Activated CD4-positive, alpha-beta T cell treated with anti-CD3 and anti-CD28 coated beads for 1 hour (primary cell): ENCODE measurements at places on chromosomes 11 and 22.

DNA sequence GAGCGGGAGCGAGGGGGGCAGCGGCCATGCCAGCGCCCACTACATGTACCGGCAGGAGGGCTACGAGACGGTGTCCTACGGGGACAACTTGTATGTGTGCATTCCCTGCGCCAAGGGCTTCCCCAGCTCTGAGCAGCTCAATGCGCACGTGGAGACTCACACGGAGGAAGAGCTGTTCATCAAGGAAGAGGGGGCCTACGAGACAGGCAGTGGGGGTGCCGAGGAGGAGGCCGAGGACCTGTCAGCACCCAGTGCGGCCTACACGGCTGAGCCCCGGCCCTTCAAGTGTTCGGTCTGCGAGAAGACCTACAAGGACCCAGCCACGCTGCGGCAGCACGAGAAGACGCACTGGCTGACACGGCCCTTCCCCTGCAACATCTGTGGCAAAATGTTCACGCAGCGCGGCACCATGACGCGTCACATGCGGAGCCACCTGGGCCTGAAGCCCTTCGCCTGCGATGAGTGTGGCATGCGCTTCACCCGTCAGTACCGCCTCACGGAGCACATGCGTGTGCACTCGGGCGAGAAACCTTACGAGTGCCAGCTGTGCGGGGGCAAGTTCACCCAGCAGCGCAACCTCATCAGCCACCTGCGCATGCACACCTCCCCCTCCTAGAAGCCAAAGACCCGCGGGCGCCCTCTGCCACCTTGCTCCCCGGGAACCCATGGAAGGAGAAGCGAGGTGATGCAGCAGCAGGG lies 20.9 kb upstream of the TMEM191C start:
- DNase-seq, result peak; percentile 6

DNA sequence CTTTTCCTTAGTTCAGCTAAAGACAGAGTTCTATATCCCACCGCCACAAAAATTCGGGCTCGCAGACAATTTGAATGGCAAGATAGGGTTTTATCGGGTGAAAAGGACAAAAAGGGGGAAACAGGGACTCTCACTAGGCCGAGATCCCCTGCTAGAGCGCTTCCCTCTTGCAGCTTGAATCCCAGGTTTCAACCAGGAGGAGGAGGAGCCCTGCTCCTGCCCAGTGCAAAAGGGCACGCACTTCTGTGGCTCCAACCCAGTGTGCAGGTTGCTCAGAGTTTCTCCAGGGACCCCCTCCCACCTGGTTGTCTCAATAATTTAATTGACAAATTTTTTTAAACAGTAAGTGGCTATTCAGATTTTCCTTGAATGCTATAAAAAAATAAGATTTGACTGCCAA lies 152.6 kb upstream of the LUZP2 start:
- no peak for DNase-seq

GRCh38 chr22:31284281-31285155 lies 7.8 kb downstream of the PIK3IP1 start:
- no peak for DNase-seq

DNA sequence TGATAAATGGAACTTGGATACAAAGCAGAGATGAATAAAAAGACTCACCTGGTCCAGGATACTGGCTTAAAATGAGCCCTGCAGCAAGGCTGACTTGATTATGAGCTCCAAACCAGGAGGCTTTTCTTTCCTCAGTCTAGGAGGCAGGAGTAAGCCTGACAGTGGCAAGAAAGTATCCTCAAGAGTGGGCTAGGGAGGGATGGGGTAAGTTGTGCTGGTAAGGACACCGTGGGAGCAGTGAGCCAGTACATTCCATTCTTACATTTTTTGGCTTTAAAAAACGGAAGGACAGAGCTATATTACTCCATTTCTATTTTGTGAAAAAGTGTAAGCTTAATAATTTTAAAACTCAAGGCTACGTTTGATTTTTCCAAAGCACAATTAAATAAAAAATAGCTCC lies 187.1 kb upstream of the DDI1 start:
- no peak for DNase-seq

GRCh38 chr11:61609980-61610366 lies 29.1 kb upstream of the SYT7 start:
- no peak for DNase-seq

DNA sequence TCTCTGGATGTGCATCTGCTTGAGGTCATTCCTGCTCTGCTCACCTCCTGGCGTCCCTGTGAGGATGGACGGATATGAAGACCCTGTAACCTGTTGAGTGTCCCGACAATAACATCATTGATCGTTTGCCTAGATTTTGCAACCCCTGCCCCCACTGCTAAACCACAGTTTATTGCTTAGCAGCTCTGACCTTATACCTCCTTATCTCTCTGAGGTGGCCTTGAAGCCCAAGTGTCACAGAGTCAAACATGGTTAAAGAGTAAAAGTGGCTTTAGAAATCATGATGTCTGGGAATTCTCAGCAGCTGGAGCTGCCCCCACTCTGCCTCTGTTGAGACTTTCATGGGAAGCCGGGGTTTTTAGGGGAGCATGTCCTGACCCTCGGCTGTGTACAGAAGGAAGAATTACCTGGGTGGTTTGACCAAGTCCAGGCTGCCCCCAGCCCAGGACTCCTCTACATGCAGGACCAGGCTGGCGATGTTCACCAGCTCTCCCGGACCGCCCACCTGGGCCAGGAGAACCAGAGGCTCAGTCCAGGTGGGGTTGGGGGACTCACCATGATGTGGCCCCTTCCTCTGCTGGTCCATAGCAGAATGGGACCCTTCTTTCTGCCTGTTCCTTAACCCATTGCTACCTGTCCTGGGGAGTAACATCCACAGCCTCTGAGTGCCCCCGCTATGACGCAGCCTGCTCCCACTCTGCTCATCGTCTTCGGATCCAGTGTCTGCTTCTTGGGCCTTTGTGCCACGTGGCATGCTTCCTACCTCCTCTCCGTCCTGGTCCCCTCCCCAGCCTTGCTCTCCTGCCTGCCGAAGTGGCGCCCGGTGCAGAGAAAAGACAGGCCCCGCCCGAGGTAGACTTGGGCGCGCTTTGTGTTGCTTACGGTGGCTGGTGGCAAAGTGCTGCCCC lies 33.4 kb upstream of the FTH1 start:
- DNase-seq, result no peak

GRCh38 chr11:64090806-64091516 lies 55.2 kb downstream of the FLRT1 start:
- DNase-seq, result no peak

DNA sequence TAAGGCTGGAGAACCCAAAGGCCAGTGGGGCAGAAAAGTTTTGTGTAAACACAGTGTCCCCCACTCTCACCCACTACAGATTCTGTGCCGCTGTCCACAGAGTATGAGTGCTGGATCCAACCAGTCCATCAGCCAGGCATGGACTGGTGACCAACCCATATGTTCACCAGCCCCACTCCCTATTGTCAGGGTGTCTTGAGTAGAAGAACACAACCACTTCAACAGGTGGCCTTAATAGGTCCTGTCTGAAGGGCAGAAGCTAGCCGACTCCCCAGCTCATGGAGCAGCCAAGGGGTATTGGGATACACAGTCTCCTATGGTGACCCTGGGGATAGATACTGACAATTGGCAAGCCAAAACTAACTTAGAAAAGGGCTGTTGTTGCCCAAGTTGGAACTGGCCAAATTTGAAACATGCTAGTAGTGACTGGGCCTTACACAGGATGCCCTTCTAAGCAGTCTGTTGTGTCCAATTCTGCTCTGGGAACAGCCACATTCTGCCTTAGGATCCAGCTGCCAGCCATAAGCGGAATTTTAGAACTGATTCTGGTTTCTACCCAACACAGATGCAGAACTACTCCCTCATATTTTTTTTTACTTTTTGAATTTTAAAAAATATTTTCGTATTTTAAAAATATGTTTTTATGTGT lies 19.8 kb upstream of the PGM2L1 start:
- no peak for DNase-seq

GRCh38 chr11:12459865-12460444 lies 82.6 kb downstream of the PARVA start:
- DNase-seq, result no peak

DNA sequence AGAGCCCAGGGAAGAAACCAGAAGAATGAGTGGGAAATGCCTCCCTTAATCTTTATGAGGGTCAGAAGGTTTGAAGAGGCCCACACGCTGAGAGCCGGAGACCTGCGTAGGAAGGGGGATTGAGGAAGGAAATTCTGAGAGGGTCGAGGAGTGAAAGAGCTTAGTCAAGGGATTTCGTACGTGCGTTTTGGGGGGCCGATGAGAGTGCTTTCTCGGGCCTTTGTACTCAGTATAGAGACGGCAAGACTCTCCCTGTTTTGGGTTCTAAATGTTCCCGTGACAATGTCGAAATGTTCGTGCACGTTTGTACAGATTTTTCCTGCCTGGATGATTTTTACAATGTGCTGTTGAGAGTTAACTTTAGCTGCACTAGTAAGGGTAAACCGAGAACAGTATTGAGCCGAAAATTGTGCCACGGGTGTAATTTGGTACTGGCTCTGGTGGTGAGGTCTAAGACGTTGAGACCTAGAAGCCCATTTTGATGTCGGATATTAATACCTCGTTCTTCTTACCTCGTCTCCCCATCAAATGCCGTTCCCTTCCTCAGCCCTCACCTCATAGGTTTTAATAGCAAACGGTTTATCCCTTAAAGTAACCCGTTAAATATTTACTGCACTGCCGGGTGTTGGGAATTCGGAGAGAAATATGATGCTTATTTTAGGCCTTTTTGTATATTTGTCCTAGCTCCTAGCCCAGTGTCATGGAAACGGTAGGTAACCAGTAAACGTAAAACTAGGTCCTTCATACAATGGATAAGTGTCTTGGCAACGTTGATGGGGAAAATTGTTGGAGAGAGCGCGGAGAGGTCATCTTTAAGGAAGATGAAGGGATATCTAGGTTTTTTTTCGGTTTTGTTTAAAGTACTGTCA lies 734 bp downstream of the C11orf58 start:
- no peak for DNase-seq

DNA sequence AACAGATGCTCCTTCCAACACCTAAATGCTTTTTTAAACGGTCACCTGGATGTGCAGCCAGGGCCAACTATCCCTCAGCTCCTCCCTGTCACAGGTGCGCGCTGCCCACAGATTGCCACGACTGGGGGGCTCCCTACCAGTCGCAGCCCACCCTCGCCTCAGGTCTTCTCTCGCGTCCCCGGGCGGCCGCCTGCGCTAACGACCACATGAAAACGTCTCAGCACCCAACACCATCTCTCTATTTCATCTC lies 469 bp downstream of the ZBED5 start:
- no peak for DNase-seq

GRCh38 chr11:111379602-111380136 lies 594 bp upstream of the POU2AF1 start:
- DNase-seq, result no peak

DNA sequence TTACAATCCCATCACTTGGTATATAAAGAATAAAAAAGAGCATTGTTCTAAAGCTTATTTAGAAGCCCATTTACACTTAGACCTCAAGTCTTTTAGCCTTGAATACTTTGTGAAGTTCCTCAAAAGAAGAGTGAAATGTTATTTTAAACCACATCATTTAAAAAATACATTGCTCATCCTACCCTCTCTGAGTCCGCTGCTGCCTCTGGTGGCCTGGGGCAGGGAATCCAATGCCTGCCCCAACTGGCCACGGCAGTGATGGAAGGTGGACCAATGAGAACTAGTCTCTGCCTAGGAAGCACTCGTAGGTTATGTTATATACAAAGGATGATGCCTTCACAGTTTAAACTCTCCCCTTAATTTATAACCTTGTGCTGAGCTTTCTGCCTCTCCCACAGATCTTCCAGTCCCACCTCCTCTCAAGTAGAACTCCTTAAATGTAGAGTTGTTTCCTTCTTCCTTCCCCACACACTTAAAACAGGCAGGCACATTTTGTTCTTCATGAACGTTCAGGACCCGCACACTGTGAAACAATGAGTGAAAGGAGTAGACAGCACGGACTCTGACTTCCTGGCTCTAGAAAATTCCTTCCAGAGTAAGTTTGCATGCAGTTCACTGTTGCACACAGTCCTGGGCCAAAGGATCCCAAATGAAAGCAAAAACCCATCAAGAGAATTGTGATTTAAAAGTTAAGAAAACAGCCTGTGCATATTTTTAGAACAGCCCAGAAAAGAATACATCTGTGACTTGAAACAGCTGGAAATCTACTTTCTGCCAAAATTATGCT lies 167.8 kb downstream of the RRAS2 start:
- no peak for DNase-seq

DNA sequence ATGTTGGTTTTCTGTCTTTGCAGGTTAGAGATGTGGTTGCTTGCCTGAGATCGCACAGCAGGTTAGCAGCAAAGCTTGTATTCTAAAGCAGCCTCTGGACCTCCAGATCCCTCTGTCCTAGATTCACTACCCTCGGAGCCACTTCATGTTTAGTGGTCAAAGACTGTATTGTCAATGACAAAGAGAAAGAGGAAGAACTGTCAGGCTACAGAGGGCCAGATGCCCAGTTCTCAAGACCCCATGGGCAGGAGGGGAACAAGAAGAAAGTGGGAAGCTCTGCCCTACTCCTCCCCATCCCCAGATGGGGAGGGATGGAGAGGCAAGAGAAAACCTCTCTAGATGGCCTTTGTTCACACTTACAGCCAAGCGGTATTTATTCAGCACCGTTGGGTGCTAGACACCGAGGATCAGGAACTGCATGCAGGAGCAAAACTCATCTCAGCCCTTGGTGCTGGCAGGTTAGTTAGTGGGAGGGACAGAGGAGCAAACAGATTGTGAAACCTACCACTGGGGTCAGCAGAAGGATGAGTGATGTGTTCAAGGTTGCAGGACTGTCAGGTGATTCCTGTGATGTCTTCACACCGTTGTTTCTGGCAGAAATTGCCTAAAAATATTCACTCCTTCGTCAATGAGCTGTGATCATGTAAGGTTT lies 38.3 kb upstream of the PTPRJ start:
- DNase-seq, result no peak

DNA sequence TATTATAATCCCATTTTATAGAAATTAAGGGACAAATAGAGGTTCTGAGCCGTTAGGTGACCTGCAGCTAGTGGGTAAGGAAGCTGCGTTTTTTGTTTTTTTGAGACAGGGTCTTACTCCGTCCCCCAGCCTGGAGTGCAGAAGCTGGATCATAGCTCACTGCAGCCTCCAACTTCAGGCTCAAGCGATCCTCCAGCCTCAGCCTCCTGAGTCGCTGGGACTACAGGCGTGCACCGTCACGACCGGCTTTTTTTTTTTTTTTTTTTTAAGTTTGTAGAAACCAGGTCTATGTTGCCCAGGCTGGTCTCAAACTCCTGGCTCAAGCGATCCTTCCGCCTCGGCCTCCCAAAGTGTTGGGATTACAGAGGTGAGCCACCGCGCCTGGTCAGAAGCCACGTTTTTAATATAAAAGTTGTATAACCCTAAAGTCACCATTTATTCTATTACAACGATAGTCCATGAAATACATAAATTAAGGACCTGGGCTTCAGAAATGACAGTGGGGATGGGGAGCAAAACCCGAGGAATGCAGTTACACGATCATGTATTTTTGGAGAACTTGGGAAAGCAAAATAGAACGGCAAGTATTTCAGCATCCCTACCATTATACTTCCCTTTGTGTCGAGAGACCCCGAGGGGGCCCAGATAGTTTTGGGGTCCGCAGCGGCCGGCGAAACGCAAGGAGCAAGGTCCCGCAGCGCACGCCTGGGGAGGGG lies 638 bp downstream of the SAAL1 start:
- DNase-seq, result no peak

- no peak for DNase-seq
These were observed 4786.8 kb upstream of the OR11H1 start for GRCh38 chr22:10741210-10741609.

GRCh38 chr11:60589611-60590010 lies 74.4 kb downstream of the MS4A13 start:
- no peak for DNase-seq
